ENCODE measurements at places on chromosomes 12 and 14.

DNA sequence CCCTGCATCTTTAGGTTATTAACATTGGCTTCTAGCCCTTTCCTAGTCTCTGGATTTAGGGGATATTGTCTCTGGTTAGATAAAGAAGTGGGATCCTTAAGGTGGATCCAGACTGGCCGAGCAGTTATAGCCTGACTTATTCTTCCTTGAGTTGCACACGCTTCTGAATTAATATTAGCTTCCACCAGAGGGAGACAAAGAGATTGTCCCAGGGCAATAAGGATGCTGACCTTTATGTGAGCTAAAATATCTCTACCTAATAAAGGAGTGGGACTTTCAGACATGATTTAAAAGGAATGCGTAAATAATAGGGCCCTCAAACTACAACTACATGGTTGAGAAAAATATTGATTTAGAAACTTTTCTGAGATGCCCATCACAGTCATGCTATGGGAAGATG lies 139.7 kb downstream of the SLCO1B3 start:
- DNase-seq = no peak

GRCh38 chr14:71932229-71932981 lies at the start of gene RGS6:
Gene RGS6, plus strand, starts transcription at chr14:71932429.
- DNase-seq = no peak

- DNase-seq = no peak
Observed at GRCh38 chr12:132651444-132652100, 33.0 kb downstream of the P2RX2 start.

- DNase-seq = no peak
Observed at GRCh38 chr12:103493199-103493598, 2.6 kb downstream of the C12orf42 start.

DNA sequence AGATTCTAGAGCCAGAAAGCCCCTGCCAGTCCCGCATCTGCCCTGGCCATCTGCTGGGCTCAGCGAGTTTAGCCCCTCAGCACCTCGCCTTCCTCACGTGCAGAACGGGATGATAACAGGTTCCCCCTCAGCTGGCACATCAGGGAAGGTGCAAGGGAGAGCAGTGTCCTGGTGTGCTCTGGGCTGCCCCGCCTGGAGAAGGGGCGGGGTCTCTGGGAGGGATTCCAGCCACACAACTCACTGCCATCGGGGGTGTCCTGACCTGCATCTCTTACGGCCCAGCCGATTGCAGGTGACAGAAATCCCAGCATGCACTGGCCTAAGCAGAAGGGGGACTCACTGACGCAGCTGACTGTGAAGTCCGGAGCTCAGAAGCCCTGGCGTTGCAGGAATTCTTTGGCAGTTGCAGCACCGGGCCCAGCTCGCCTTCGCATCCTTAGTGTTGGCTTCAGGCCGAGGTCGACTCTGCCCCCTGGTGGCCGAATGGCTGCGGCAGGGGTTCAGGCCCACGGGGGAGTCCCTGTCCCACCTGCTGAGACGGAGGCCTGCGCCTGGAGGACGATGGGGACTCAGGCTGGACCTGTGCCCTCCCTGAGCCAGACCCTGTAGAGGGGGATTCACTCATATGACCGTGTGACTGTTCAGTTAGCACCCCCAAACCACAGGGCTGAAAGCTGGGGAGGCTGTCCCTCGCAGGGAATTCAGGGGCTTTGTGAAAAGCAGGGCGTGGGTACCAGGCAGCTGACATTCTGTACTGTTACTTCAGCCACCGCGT lies 178.6 kb downstream of the ADGRD1 start:
- DNase-seq = peak; percentile 19

- no peak for DNase-seq
Observed at GRCh38 chr12:47938594-47938993, 24.8 kb upstream of the TMEM106C start.
